Stimulated activated CD4-positive, alpha-beta T cell treated with anti-CD3 and anti-CD28 coated beads, Interleukin-2, amount 100 ng/mL, for 48 hours (primary cell): ENCODE measurements at places on chromosomes 11 and 22.

GRCh38 chr11:124971810-124972209, 17.8 kb downstream of the CCDC15 start:
- no peak for DNase-seq

- no peak for DNase-seq
Observed at GRCh38 chr11:111265421-111265820, 19.9 kb downstream of the POU2AF2 start.

GRCh38 chr11:67120881-67121710, 2.0 kb downstream of the KDM2A start:
- DNase-seq = no peak

DNA sequence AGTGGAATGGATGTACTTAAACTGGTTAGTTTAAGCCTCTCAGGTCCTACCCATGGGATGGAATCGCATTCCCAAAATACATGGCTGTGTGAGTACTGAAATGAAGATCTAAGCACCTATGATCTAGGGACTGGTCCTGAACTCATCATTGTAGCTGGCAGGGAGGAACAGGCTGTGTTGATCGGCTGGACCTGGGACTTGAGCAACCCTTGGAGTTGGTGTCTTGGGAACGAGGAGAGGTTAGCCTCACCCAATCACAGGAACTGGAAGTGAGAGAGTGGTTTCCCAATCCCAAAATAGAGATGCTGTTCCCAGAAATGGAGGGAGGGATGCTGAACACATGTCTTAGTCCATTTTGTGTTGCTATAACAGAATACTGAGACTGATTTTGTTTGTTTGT, 16.4 kb upstream of the ASCC2 start:
- no peak for DNase-seq

GRCh38 chr22:20567371-20567847, 60.0 kb downstream of the MED15 start:
- no peak for DNase-seq

DNA sequence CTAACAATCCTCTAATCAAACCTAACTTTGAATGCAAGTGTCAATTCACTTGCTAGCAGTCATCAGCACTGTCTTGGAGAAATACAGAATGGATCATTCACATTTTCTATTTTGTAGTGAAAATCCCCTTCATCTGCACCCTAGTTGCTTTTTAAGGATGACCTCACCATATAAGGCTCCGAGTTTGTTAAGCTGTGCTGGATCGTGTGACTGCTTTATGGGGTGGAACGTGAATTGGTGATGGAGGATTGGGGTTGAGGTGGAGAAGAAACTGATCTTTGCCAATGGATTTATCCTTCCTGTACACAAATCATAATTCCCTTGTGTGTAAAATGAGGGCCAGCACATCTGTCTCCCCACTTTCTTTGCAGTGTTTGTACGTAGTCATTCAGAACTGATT, 85.6 kb upstream of the TBCEL start:
- no peak for DNase-seq

DNA sequence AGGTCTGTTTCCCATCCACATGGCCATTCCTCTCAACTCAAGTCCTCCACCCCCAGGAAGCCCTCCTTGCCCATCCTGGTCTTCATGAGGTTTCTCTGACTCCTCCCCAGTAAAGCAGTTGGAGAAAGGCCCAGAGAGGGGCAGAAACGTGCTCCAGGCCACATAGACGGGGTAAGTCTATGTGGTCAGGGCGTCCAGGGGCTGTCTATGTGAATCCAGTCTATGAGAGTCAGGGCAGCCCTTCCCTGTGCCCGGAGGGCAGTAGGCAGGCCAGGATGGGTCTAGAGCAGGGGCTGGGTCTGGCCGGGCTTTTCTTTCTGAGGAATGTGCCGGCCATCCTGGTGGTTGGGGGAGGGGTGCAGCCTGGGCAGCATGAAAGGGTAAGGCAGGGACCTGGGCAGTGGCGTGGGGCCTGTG, 11.7 kb downstream of the GUCD1 start:
- no peak for DNase-seq

DNA sequence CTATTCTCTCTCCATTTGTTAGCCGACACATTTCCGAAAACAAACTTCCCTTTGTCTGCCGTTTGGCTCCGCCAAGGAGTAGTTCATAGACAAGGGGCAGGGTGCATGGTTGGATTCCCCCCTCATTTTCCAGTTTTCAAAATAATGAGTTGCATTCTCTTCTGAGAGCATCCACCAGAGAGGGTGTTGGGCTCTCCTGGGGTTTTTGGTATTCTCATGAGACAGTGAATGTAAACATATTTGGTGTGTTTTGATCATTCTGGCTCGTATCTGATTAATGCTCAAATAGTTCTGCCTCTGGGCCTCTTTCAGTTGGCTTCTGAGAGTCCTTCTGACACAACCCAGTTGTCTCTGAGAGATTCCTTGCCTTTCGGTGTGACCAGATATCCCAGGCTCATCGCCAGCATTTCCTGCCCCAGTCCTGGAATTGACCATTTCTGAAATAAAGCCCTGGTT, 21.7 kb downstream of the GRAMD4 start:
- DNase-seq = no peak

DNA sequence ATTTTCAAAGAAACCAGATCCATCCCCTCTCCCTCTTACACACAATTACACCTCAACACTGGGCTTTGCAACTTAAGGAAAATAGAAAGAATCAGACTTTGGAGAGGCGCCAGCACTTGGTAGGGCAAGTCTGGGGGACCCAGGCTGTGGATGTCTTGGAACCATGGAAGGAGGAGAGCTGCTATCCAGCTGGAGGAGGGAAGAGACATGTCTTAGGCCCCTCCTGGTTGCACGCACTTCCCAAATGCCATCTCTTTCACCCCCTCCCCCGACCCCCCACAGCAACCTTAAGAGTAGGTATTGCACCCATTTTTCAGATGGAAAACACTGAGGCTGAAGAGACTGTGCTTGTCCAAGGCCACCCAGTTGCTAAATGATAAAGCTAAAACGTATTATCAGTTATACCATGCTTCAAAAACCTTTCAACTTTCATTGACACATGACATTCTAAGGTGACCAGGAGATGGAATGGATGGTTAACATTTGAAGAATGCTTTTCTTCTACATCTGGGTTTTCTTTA, 3.9 kb downstream of the TIMP3 start:
- no peak for DNase-seq

GRCh38 chr11:2269601-2270321, 627 bp downstream of the ASCL2 start:
- no peak for DNase-seq

- no peak for DNase-seq
Observed at GRCh38 chr11:82895437-82896091, 4.7 kb downstream of the PRCP start.

GRCh38 chr11:44973632-44974401, 23.1 kb upstream of the TP53I11 start:
- DNase-seq = no peak

DNA sequence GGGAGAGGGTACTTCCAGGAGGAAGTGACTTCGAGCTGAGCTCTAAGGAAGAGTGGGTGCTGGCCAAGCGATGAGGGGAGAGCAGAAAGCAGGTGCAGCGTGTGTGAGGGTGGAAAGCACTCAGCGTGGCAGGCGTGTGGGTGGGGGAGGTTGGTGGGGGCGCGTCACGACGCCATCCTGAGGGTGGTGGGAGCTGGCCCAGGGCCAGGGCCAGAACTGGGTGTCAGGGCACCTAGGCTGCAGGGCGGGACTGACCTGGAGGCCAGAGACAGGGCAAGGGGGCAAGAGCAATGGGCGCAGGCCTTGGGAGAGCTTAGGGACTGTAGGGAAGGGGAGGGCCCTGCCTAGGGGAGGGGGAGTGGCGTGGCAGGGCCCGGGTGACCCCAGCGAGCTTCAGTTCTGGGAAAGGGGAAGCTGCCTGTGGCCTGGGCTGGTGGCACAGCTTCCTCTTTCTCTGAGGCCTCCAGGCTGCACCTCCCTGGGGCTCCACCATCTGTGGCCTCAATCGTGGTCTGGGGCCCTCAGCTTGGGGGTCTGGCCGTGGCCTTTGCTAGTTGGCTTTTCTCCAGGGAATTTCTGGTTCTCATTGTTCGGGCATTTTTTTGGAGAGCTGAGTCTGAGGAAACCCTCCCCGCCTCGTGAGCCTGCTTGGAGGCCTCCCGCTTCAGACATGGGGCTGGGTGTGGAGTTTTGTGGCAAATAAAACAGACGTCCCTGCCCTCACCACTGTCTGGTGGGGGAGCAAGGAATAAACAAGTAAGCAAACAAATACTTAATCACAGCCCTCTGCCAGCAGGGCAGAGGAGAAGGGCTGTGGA, 8.9 kb downstream of the RELT start:
- no peak for DNase-seq

DNA sequence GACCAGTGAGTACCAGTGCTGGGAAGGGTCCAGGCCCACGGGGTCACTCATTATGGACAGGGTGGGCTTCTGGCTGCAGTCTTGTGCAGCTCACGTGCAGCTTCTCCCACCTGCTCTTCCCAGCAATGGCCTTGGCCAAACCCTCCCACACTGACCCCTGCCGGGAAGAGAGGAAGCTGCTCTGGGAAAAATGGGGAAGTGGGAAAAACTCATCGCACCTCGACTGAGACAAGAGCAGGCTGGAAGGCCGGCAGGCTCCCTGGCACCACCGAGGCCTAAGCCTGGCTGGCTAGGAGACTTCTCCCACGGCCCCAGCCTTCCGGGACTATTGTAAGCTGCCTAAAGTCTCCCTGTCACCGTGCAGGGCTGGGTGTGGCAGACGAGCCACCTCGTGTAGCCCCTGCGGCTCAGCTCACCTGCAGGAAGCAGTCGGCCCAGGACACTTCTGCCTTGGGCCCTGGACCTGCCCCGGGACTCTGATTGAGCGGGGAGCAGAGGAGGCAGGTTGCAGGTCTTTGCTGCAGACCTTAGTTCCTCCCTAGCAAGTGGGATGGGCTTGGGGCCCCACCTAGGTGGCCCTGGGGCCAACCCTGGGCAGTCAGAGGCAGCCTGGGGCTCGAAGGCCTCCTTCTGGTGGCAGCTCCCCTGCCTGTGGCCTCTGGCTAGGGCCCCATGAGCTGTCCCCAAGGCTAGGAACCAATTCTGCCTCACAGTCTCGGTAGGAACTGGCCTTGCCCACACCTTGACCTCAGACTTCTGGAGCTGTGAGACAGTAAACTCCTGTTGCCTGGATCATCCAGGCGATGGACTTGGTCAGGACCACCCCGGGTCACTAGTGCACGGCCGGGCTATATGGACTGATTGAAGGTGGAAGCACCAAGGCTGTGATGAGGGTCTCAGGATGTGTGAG, 23.1 kb downstream of the MRGPRG start:
- no peak for DNase-seq

- DNase-seq = peak; percentile 84
Observed at GRCh38 chr11:82867495-82868082, 32.6 kb downstream of the PRCP start.

- no peak for DNase-seq
Observed at GRCh38 chr11:105910095-105910715, 111.8 kb downstream of the MSANTD4 start.

GRCh38 chr22:37492428-37493344, 6.5 kb upstream of the MFNG start:
- peak; percentile 43 for DNase-seq

- DNase-seq = no peak
Observed at GRCh38 chr11:120499088-120499487, 12.5 kb upstream of the GRIK4 start.

DNA sequence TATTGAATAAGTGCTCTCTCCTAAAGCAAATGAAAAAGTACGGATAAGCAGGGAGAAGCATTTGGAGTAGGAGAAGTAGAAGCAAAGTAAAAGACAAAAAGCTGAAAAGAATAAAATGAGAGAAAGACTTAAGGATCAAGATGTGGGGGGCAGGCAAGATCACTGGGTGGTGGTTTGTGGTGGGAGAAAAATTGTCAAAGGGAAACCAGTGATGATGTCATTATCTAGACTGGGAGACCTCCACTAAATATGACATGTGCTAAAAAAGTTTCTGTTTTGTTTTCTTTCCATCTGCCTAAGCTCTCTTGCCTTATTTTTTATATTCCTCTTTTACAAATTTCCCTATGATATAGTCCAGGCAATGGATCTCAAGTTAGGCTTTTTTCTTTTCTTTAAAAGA, 14.8 kb upstream of the MAML2 start:
- no peak for DNase-seq

DNA sequence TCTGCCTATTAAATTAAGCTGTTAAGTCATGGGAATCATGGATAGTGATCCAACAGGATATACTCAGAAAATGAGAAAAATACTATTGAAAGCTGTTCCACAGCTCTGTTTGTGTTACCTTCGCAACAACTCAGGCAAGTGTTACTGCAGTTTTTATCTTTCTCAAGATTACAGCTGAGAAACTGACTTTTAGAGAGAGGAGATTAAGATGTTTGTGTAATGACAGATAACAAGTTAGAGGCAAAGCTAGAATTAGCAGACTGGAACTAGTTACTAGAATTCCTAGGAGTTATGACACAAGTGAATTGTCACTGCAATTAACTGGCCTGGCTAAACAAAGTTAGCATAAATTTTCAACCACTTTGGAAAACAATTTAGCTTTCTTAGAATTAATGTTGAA, 1.6 kb downstream of the SLN start:
- DNase-seq = no peak
